ENCODE measurements at places on chromosomes 6 and 20.
A peak's percentile ranks its signal among the peaks of the same experiment; 100 is the strongest.

DNA sequence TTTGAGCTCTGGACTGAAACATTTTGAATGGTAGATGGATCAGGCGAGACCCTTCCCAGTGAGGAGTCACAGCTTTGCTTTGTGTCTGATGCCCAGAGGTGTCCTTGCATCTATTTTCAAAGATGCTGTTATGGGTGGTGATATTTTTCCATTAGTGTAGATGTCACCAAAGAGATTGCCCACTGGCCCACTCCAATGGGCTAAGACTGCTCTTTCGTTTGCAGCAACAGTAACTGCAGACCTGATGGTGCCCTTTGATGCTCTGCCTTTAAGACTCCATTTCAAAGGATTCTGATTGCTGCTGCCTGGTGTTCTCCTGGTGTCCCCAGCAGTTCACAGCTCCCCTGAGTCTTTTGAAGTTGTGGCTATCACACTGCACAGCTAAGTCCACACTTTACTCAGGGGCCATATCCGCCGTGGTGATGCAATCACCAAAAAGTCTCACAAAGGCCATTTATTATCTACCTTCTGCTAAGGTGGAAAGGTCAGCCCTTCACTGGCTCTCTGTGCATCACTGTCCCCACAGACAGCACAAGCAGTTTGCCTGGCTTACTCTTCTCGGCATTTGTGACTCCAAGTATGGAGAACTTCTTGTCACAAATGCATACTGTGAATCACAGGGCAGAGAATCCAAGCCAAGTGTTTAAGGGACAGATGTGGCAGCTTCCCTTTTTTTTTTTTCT lies 56.4 kb downstream of the NOX3 start:
- no peak for DNase-seq

DNA sequence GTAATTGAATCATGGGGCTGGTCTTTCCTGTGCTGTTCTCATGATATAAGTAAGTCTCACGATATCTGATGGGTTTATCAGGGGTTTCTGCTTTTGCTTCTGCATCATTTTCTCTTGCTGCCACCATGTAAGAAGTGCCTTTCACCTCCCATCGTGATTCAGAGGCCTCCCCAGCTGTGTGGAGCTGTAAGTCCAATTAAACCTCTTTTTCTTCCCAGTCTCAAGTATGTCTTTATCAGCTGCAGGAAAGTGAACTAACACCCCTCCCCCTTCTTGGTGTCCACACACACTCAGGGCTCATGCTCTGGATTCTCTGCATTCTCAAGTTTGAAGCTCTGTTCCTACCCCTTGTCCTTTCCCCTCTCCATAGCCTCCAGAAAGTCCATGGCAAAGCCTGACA lies 107.1 kb downstream of the THBS2 start:
- no peak for DNase-seq

GRCh38 chr6:146017672-146018071 lies 11.2 kb upstream of the GRM1 start:
- no peak for DNase-seq

GRCh38 chr6:160260803-160261450 lies 2.3 kb upstream of the SLC22A2 start:
- DNase-seq, result no peak

- DNase-seq, result no peak
These were observed 59.0 kb upstream of the MRAP2 start for GRCh38 chr6:83974409-83975050.

DNA sequence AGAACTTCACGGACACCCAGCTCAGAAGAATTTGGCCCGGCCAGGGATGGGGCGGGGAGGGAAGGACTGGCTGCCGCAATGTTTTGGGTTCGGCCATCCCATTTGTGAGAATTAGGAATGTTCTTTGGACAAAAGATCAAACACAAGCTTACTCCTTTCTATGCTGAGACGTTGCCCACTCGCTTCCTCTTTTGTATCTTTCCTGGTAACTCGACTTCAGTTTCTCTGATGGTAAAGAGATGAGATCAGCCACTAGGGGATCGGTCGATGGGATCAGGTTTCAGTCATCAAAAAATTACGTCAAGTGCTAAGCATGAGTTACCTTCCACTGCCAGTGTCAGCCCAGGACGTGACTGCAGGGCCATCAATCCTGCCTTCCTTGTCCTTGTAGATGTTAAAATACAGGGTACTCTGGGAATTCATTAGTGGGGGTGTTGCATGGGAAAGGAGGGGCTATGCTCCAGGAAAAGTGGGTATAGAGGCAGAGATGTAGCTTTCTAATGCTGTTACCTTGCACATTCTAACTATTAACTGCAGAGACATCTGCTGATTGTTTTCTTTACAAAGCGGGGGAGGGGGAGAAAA lies 190.2 kb downstream of the TSHZ2 start:
- no peak for DNase-seq

- DNase-seq, result no peak
These were observed 114.2 kb downstream of the SOX4 start for GRCh38 chr6:21707524-21708319.

- no peak for DNase-seq
These were observed 68.8 kb downstream of the CDS2 start for GRCh38 chr20:5195655-5196054.

DNA sequence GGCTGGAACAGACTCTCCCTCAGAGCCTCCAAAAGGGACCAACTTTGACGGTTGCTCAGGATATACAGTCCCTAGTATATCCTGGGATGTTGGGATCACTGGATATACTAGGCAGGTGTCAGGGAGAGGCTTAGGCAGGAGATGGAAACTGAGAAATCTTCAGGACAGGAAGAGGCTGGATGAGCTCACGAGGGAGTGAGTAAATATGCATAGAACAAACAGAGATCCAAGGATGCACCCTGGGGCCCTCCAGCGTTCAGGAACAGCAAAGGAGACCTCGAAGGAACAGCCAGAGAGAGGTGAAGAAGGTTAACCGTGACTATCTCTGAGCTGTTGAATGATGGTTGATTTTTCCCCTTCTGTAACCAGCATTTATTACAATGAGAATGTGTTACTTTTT lies 191.3 kb downstream of the BMP7 start:
- no peak for DNase-seq

GRCh38 chr20:25251019-25251418 lies 3.1 kb downstream of the PYGB start:
- DNase-seq, result no peak

GRCh38 chr6:53673162-53673727 lies 7.7 kb upstream of the KLHL31 start:
- DNase-seq, result no peak

GRCh38 chr20:13684566-13685222 lies 46.0 kb upstream of the TASP1 start:
- no peak for DNase-seq

- DNase-seq, result peak; percentile 67
These were observed 163.2 kb upstream of the ZNF337 start for GRCh38 chr20:25859649-25860530.

- no peak for DNase-seq
These were observed 14.3 kb downstream of the GLO1 start for GRCh38 chr6:38688579-38689087.

DNA sequence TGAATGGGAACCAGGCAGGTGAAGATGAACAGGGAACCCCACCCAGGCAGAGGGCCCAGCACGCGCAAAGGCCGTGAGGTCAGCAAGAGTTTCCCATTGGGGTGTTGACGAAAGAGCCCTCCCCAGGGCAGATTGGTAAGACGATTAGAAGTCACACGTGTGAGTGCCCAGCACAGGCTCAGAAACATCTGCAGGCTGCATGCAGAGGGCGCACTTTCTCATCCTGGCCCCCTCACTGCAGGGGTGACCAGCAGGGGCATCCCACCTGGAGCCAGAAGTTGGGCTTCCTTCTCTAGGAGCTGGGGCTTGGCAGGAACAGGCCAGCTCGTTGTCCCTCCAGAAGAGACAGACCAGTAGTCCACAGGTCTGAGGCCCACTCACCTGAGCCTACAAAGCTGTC lies 38.4 kb downstream of the VSTM2L start:
- no peak for DNase-seq

DNA sequence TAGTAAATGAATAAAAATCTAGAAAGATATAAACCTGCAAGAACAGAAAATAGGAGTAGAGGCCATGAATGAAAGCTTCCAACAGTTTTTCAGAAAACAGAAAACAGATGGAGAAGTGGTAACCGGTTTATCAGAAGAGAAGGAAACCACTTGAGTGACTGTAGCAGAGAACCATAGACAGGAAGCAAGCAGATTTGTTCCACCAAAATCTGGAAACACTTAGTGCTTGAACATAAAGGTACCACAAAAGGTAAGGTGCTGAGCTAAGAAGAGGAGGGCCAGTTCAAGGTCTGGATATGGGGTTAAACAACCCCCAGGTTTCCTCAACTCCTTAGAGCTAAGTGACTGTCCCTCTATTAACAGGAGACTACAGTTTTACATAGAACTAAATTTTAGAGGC lies 9.2 kb upstream of the KIAA0319 start:
- no peak for DNase-seq

- no peak for DNase-seq
These were observed 29.6 kb upstream of the VAPB start for GRCh38 chr20:58359441-58359840.

DNA sequence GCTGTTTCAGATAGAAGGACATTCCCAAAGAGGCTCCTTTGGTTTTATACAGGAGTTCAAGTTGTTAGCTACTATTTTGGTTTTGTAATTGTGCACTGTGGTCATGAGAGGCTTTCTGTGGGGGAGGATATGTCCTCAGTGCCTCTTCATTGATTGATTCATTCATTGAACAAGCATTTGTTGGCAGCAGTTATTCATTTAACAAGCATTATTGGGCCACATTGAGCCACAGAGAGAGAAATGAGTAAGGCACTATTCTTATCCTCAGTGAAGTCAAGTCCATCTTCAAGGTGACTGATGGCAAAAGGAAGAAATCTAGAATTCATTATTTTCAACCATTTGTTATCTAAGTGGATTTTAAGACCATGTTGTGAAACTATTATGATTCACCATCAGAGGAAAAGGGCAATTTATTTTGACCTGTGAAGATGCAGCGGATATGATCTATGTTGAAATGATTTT lies 697.2 kb upstream of the CITED2 start:
- DNase-seq, result no peak

Measured in stimulated activated CD8-positive, alpha-beta memory T cell treated with anti-CD3 and anti-CD28 coated beads, Interleukin-2, amount 100 ng/mL, for 1 hour (primary cell).